Hematopoietic multipotent progenitor cell treated with erythropoietin and hydrocortisone succinate and interleukin-3 and kit ligand, for 4 days (in vitro differentiated cells): ENCODE measurements at places on chromosomes 7 and 10.
A peak's percentile ranks its signal among the peaks of the same experiment; 100 is the strongest.

DNA sequence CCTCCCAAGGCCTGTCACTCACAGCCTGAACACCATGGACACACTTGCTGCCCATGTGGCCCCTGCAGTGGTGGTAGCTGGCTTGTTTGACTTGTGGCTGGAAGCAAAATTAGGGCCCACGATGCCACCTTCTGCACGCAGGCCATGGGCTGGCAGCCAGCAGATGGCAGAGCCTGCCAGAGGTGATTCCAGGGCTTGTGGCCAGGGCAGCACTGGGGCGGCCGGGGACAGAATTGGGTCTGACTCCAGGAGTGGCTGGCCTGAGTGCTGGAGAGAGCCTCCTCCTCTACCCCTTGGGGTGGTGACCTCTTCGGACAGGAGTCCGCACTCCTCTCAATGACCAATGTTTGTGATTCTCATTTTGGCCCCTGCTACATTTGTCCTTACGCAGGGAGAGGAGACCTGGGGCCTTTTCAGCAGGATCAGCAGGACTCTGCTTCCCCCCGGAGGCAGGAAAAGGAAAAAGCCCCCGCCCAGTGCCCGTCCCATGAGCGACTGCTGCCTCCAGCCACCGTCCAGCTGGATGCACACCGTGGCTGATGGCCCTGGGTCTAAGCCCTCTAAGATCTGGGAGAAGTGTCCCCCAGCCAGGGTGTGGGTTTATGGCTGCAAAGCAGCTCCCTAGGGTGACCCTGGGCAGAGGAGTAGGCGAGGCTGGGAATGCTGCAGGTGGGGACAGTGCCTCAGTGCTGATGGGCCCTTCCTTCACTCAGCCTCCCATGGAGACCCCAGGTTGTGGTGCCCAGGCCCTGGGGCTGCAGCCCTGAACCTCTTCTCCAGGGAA is 26.5 kb downstream of the DNAJB12 start:
- DNase-seq, result peak; percentile 78

DNA sequence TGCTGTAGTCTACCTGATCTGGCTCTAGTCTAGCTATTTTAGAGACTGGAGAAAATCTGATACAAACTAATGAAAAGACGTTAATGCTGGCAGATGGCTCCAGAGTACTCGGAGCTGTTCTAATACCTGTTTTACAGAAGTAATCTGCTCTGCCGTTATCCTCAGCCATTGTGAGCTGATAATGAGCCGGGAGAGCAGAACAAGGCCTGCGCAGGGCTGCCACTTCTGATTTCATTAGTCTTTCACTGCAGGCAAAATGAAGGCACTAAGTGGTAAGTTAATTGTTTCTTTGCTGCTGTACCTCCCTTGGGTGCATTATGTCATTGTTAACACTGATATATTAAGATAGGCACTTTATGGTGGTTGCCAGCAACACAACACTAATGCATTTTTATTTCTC is 456.4 kb upstream of the PFKP start:
- DNase-seq, result no peak

GRCh38 chr10:43819464-43820230 is 171.0 kb upstream of the ZNF32 start:
- no peak for DNase-seq

- DNase-seq, result peak; percentile 5
Observed at GRCh38 chr10:35607475-35608327, 2.6 kb downstream of the GJD4 start.

DNA sequence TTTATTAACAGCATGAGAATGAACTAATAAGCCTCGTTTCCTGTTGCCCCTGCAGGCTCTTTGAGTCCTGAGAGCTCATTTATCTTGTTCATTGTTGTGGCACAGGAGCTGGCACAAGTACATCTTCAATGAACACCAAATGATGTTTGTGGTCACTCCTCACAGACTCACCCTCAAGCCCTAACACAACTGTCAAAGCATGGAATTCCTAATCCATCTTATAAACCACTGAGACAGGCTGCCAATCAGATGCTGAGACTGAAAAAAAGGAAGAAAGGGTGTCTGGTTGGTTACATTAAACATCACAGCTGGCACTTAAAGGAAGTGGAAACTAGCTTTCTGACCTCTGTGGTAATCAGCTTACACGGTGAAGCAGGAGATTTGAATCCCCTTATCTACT is 7.7 kb upstream of the CCDC172 start:
- peak; percentile 29 for DNase-seq

DNA sequence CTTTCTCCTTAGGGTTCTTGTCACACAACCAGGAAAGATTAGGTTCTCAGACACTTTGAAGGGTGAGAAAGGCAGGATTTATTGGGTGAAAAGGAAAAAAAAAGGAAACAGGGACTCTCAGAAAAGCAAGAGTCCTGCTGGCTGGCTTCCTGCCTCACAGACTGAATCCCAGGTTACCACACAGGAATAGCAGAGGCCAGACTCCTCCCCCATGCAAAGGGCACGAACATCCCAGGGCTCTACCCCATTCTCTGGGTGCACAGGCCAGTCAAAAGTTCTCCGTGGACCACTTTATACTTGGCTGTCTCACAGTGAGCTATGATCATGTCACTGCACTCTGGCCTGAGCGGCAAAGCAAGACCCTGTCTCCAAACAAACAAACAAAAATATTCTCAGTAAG is 42.6 kb downstream of the HOXA1 start:
- DNase-seq, result no peak

DNA sequence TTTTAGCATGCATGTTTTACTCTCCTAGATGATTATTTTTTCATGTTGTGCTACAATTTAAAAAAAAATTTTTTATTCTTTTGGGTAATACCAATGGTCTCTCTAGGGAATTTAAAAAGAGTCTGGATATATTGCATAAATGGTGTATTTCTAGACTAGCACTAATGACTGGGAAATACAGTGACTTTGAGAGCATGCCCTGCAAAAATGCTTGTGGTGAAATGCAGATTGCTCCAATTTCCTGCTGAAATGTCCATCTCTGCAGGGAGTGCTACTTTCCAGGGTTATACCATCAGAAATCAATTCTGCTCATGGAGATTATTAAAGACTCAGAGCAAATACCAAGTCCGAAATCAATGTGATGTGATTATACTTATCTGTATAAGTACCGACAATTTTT is 186.1 kb downstream of the PRKG1 start:
- DNase-seq, result no peak

DNA sequence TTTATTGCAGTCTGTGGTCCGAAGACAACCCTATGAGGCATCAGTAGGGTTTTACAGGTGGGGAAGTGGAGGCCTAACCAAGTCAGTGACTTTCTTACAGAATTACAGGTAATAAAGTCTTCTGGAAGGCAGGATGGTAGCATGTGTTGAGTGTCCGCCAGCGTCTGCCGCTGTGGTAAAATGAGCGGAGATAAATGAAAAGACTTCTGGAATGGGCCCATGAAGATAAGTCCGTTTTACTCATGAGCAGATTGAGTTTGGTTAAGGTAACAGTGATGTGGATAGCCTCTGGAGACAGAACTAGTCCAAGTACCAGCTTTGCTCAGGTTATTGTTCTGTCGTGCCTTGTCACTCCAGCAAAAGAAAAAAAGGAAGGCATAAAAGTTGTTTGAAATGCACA is 966 bp downstream of the FBH1 start:
- peak; percentile 23 for DNase-seq

- DNase-seq, result no peak
Observed at GRCh38 chr10:119643306-119644204, 7.6 kb upstream of the BAG3 start.

GRCh38 chr10:127734753-127735152 is 2.2 kb upstream of the FOXI2 start:
- no peak for DNase-seq

GRCh38 chr10:34121125-34121753 is 693.9 kb downstream of the PARD3 start:
- no peak for DNase-seq

DNA sequence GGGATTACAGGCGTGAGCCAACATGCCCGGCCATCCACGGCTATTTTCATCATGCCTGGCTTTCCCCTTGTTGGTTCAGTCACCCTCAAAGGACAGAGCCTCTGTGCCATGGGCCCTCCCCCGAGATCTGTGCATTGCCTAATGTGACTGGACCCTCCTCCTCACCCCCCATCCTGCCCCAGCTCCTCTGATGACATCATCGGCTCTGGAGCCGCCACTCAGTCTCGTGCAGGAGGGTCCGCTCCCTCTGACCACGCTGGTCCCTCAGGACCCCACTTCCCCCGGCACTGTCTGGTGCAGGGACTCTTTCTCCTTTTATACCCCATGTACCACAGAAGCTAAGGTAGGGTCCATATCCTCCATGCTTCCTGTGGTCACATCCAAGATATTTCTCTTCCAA is 33.2 kb upstream of the BAIAP2L1 start:
- no peak for DNase-seq

DNA sequence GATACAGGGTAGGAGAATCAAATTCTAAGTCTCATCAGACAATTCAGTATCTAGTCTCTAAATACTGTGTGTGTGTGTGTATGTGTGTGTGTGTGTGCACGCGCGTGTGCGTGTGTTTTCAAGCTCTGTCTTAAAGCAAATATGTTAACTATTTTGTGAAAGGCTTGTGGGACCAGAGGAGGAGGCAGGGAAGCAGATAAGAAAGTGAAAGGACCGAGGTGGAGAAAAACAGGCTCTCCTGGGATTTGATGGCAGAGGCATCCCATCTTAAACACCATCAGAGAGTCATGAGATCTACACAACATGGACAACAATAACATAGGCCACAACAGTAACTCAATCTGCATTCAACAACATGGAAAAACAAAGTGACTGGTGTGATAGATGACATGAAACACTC is 67.1 kb downstream of the PIP4K2A start:
- DNase-seq, result no peak

- no peak for DNase-seq
Observed at GRCh38 chr10:58396057-58396456, 10.8 kb downstream of the TFAM start.

- peak; percentile 35 for DNase-seq
Observed at GRCh38 chr10:50336140-50336539, 84.8 kb upstream of the ASAH2 start.

GRCh38 chr7:4227105-4228010 is 454.7 kb upstream of the FOXK1 start:
- no peak for DNase-seq

DNA sequence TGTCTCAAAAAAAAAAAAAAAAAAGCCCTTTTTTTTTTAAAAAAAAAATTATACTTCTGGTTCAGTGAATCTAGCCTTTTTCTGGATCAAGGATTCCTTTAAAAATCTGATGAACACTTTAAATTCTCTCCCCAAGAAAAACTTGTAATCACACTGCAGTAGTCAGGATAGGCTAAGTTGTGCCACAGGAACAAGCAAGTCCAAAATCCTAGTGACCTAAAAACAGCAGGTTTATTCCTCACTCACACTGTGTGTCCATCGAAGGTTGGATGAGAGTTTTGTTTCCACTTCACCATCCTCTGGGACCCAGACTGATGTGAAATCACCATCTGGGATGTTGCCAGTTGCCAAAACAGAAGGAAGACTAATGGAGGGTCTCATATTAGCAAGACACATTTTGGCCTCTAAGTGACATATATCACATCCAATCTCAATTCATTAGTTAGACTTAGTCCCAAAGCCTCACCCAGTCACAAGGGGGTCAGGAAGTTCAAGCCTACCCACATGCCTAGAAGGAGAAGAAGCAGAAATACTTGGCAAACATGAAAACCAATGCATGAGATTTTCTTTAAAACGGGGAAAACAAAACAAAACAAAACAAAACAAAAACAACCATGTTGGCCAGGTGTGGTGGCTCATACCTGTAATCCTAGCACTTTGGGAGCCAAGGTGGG is 32.7 kb downstream of the CYP17A1 start:
- no peak for DNase-seq

DNA sequence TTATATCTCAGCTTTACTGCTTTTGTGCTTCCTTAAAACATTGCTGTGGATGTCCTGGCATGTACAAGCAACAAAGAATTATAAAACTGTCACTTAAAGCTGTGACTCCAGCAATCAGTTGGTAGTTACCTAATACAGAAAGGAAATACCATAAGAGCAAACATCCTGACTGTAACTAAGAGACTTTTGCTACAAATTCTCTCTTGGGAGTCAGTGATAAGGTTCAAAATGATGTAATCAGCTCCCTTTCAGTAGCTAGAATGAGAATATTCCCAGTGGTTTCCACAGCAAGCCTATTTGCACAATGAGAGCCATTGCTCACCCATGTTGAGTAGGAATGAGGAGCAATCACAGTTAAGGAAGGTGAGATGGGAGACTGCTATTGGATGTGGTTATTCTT is 7.6 kb downstream of the PNLIPRP1 start:
- DNase-seq, result no peak

DNA sequence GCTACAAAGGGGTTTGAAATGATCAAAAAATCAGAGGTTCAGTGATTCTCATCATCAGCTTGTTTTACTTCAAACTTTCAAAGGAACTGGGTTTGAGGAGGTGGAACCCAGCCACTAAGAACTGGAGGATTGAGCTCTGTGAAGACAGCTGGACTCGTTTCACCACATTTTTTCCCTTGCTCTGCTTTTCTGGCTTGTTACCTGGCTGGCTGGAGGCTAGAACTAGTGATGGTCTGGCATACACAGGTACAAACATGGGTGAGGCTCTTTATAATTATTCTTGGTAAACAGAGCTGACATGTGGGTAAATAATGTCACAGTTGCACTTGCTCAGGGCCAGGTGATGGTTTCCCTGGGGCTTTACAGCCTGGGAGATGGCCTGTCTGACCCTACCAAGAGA is 352.5 kb downstream of the FGFR2 start:
- no peak for DNase-seq

DNA sequence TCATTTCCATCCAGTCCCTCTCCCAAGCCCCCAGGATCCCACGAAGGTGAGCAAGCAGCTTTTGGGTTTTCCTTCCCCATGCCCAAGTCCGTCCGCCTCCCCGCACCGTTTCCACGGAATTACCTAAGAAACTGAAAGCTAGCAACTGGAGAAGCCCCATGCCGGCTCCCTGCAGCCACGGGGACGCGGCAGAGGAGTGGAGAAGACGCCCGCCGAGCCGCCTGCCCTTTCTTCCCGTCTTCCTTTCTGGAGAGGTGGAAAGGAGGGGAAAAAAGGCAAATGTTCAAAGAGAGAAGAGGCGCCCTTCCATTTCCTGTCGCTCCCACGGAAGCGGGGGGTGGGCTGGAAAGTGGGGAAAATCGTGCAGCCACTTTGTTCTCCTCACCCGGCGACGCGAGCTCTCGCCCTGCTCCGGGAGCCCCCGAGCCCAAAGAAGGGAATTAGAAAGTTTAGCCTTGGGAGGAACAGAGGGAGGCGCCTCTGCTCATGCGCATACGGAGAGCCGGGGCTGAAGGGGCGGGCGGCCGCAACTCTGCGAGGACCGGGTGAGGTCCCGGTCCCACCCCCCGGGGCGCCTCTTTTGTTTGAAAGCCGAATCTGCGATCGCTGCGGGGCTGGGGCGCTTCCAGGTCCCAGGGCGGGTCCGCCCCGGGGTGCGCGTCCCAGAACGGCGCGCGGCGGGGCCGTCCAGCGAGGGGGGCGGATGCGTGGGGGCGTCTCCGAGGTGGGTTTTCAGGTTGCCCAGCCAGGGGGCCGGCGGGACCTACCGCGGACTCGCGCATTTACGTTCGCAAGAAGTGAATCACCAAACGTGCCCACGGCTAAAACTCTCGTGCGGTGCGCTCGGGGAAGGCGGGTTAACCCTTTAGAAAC is at the start of gene LAMB1:
Gene LAMB1, minus strand, starts transcription at position 436 of the 873 bp plus-strand sequence. Its CDS starts 276 bp downstream, at position 160.
- peak; percentile 41 for DNase-seq

- no peak for DNase-seq
Observed at GRCh38 chr10:61318429-61318828, 134.8 kb downstream of the TMEM26 start.

- no peak for DNase-seq
Observed at GRCh38 chr10:121288864-121289661, 309.2 kb downstream of the FGFR2 start.

GRCh38 chr10:95478935-95479334 is 82.2 kb downstream of the SORBS1 start:
- DNase-seq, result no peak
